ENCODE measurements at places on chromosomes 4 and X.

DNA sequence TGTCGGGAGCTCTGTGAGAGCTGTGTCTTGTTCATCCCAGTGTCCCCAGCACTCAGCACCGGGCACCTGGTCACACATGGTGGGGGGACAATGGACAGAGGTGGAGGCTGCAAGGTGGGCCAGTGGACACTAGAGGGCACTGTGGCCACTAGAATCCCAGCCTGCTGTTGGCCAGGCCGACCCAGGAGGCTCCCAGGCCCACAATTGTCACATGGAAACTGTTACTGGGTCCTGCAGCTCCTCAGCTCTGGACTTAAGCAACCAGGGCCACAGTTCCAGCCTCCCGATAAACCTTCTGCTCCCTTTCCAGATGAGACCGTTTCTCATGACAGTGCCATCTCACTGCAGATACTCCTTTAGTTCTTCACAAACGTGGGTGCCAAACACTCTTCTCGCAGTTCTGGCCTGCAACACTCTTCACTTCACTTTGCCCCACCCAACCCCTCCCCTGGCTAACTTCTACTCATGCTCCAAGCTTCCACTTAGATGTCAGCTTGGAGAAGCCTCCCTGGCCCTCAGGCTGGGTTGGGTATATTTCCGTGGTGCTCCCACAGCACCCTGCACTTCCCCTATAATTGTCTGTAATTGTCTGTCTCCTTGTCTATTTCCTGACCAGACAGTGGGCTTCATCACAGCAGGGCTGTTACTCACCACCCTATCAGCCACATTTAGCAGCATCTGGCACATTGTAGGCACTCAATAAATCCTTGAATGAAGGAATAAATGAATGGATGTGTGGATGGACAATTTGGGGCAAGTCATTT, 3.5 kb upstream of the IQSEC2 start:
- no peak for DNase-seq

DNA sequence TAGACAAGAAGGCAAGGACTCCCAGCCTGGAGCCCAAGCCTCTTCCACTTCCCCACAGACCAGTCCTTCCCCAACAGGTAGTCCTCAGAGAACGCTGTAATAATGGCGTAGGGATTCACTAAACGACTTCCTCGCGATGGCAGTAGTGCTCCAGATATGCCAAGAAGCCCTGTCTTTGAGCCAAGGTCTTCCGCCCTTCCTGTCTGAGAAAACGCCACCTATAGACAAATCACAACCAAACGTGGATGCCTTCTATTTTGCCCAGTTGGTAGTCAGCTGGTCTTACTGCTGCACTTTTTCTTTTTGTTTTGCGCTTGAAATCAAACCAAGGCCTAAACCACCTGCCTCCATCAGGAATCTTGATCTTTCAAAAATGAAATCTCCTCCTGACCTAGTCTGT, 203.3 kb downstream of the OR13H1 start:
- peak; percentile 88 for DNase-seq

DNA sequence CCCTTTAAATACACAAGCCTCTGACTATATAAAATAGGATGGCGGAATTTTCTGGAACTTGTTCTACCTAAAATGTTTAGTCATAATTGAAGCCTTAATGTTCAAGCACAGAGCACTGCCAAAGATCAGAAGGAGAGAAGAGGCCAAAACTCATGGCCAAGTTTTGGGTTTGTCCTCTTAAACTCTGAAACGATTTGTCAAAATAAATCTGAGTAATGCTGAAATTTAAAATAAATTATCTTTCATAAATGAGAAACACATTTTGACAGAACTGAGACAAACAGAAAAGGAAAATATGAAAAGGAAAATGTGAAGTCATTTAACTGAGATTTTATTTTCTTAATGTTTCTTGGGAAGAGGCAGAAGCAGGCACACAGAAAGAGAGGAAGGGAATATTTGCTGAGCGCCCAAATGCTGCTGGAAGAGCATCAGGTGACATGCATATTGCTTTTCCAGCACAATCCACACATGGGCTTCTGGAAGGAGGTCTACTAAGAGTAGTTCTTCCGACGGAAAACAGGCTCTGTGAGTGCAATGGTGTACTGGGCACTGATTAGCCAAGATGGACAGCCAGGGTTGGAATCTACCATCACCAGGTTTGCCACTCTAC, 47.4 kb upstream of the ZNF518B start:
- no peak for DNase-seq

GRCh38 chr4:101282076-101282844, 65.1 kb downstream of the PPP3CA start:
- DNase-seq, result no peak

DNA sequence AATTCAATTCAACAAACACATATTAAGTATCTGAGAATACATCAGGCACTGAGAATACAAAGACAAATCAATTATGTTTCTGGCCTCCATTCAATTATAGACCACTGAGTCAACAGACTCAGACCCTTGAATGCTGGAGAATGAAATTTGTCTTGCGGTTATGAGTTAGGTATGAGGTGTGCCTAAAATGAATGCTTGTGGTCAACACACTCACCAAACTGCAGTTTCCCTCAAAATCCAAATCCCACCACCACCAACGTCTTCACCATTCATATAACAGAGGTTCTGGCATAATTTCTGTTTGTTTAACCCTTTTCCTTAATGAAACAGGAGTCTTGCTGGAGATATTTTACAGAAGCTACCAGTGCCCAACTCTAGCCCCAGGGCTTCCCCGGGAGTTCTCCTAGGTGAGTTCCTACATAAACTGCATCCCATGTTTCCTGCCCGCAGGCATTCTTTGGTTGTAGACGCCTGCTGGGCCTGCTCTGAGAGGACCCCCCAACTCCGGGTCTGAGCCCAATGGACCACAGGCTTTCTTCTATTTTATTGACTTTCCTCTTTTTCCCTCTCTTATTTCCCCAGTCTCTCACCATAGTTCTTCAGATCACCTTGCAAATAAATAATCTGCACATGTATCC, 119.2 kb downstream of the DDX53 start:
- DNase-seq, result no peak

DNA sequence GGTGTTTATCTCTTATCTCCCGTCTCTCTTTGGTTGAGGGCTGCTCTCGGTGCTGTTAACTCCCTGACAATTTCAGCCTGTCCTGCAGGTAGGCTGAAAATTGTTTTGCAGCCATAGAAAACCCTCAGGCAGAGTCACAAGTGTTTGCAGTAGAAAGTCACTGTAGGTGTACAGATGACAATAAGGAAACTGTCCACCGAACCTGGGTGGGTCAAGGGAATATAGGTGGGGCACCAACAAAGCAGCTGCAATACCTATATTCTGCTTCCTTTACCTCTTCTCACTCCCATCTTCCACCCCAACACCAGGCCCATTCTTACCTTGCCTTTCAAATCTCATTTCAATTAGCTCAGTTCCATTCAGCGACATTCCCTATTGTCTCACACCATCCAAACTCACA, 381.8 kb downstream of the PPP1R2C start:
- no peak for DNase-seq

- DNase-seq, result no peak
Observed at GRCh38 chrX:37491686-37492085, 79.8 kb upstream of the LANCL3 start.

DNA sequence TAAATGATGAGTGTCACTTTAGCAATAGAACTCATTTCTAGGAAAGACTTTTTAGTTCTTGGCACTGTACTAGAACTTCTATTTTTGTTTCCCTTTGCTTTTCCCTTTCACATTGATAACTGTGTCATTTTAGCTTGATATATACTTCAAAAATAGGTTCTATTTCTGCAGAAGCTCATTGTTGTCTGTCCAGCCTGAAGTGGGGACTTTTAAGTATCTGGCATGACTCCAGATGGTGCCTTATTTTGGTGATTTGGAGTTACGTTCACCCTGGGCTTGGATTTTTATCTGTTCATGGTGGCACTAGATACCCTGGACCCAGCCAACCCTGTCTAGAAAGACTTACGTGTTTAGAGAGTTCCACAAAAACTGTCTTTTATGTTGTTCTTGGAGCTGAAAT, 3.4 kb downstream of the ABHD18 start:
- no peak for DNase-seq

DNA sequence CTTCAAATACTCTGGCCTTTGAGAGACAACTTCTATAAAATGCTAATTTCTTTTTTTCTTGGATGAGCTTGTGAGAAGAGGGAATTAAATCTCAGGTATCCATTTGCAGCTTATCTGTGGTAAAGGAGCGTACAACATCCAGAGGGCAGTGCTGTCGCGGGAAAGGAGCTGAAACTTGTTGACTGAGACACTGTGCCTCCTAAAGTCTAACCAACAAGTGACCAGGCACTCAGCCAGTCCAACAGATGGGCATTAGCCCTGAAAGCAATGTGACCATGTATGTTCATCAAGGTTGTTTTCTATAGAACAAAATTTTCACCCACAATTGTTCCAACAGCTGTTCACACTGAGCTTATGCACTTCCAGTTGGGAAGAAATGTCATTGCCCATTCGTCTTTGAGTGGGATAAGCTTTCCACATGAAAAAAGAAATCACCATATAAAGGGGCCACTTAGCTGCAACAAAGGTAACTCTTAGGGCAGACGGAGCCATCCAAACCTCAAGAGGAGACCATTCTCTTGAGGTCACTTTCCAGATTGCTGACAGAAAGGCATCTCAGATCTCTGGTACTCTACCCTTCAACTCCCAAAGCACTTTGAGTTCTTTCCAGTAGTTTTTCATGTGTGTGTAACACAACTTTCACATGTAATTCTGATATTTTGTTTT, 244.8 kb upstream of the NEIL3 start:
- DNase-seq, result no peak

GRCh38 chr4:69860052-69860451, at the start of gene SULT1E1:
Gene SULT1E1 (minus strand): TSS chr4:69860145. CDS start chr4:69857644, 2,501 bp downstream.
- DNase-seq, result no peak

GRCh38 chrX:41090568-41091238, 5.5 kb downstream of the USP9X start:
- no peak for DNase-seq

DNA sequence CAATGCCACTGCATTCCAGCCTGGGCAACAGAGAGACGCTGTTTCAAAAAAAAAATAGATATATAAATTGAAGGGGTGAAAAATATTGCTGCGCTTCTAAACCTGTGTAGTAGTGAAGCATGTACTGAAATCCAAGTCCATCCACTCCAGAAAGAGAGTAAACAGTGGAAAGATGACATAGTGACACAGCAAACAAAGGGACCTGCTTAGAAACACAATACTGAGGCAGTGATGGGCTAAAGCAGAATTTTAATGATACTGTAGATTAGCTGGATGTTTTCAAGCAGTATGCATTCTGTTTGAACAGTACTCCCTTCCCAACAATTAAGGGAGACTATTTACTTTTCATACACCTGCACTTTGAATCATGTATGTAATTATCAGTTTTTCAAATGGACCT, 42.5 kb downstream of the TFDP3 start:
- no peak for DNase-seq

- no peak for DNase-seq
Observed at GRCh38 chr4:118313098-118313497, 39.7 kb downstream of the PRSS12 start.

- no peak for DNase-seq
Observed at GRCh38 chrX:74338852-74339251, 34.9 kb downstream of the ZCCHC13 start.

GRCh38 chr4:118340109-118340508, 12.7 kb downstream of the PRSS12 start:
- no peak for DNase-seq

DNA sequence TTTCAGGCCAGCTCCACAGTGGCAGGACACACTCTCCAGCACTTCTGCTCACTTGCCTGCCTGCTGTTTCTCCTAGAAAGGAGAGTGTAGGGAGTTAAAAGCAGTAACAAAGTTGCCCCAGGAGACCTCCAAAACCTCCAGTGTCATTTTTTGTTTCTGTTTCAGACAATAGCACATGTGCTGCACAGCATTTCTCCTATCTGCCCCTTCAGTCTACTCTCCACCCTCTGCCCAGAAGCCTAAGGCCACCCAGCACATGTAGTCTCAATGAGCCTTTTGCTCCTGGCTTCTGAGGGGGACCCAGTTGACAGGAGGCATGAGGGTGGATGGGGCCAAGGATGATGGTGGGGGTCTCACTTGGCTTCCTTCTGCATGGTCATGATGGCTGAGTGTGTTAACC, 329.6 kb upstream of the CLNK start:
- DNase-seq, result no peak

- no peak for DNase-seq
Observed at GRCh38 chr4:13905543-13905942, 278.0 kb upstream of the BOD1L1 start.

GRCh38 chrX:48468693-48469691, 1.1 kb downstream of the SLC38A5 start:
- no peak for DNase-seq

DNA sequence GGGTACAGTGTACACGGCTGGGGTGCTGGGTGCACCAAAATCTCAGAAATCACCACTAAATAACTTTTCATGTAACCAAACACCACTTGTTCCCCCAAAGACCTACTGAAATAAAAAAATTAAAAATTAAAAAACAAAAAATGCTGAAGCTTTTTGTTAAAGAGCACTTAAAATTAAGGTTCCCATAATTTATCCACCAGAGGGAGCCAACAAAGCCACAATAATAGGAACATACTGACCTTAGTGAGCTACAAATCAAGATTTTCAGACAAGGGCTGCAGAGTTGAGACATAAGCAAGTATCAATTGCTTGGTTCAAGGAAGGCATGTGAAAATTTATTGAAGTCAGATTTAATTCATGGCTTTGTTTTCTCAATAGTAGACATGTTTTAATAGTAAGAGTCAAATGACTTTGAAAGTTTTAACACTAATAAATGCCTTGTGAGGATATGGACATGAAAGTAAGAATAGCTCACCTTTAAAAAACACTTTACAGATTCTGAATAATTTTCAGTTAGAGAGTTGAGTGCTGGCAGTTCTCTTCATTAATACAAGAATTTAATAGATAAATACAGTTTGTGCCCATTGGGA, 43.0 kb upstream of the SCOC start:
- no peak for DNase-seq

- no peak for DNase-seq
Observed at GRCh38 chr4:86549163-86549788, 44.8 kb upstream of the PTPN13 start.

- DNase-seq, result no peak
Observed at GRCh38 chr4:174244441-174244840, 39.0 kb downstream of the FBXO8 start.

Data from AG09319 (cell line).